Right kidney (tissue), 9 donors: ENCODE measurements at places on chromosomes 16 and 17.

DNA sequence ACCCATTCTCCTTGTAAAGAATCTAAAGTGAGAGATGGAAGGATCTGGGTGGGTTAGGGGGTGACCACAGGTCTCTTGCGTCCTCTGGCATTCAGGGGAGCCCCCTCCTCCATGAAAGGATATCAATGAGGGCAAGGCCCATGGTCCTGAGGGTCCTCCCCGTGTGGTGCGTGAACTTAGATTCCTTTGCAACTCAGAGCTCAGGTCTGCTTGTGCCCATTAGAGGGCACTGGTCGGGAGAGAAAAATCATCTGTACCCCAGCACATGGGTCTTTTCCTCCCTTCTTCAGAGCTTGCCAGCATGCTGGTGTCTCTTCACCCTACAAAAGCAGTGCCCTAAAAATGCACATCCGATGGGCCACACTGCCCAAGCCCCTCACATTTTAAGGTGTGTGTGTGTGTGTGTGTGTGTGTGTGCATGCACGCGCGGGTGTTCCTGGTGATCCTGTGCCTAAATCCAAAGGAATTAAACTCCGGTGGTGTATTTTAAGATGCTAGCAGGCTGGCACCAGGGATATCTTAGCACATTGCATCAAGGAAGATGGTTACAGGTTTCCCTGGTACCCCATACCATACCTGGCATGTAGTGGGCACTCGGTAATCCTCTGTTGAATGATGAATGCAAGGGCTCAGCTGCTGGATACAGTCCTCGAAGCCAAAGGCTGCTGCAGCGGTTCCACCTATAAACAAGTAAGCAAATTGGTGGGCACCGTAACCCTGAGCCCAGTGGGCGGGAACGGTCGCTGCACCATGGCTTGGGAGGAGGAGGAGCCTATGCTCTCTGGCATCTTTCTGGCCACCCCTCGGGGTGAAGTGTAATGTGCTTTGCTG, 4.7 kb downstream of the C1QTNF1 start:
- no peak for DNase-seq

- no peak for DNase-seq
Measured at GRCh38 chr17:1496869-1497268, 4.4 kb upstream of the MYO1C start.

- DNase-seq: no peak
Measured at GRCh38 chr17:12554251-12554650, 111.4 kb upstream of the MYOCD start.

DNA sequence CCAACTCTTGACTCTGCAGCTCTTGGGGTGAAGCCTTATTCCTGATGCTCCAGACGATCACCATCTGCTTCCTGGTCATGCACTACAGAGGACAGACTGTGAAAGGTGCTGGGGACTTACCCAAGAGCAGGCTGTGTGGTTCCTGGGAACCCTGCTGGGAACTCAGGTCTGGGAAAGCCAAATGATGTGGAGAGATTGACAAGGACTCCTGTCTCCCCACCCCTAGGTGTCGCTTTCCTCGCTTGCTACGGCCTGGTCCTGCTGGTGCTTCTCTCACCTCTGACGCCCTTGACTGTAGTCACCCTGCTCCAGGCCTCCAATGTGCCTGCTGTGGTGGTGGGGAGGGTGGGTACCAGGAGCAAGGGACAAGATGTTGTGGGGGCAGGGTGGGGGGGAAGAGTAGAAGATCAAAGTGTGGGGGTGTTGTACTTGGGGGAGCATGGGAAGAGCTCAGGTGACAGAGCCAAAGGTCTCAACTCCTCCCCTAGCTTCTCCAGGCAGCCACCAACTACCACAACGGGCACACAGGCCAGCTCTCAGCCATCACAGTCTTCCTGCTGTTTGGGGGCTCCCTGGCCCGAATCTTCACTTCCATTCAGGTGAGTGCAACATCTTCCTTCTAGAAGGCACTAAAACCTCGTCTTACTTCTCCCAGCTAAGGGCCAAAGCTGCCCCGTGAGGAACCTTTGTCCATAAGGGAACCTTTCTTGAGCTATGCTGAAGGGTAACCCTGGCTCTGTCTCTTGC, 3.0 kb downstream of the SOX15 start:
- no peak for DNase-seq

GRCh38 chr16:3113765-3114479, 1.5 kb downstream of the ZNF205 start:
- no peak for DNase-seq

- no peak for DNase-seq
Measured at GRCh38 chr17:71740866-71741265, 380.0 kb upstream of the SOX9 start.

GRCh38 chr16:23423496-23424049, 29.4 kb downstream of the COG7 start:
- DNase-seq: peak; percentile 12

DNA sequence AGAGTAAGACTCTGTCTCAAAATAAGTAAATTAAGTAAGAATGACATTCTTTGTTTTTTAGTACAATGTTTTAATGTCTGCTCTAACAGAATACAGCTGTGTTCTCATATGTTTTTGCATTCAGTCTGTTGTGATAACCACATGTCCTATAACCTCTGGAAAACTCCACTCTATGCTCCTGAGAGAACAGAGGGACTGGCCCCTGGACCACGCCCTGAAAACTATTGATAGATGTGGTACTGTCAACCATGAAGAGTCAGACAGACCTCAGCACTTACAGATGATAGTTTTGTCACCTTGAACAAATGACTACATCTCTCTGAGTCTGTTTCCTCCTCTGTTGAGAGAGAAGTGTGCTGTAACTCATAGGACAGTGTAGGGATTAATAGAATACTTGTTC, 7.9 kb downstream of the SUPT6H start:
- no peak for DNase-seq
